ENCODE measurements at places on chromosomes 3 and 15. TPM values are rescaled to one million over a fixed set of nuclear protein-coding genes. Genes with fewer than 3 reads are reported as not detected.

The TRH gene
- 0.54 TPM for polyA plus RNA-seq

DNA sequence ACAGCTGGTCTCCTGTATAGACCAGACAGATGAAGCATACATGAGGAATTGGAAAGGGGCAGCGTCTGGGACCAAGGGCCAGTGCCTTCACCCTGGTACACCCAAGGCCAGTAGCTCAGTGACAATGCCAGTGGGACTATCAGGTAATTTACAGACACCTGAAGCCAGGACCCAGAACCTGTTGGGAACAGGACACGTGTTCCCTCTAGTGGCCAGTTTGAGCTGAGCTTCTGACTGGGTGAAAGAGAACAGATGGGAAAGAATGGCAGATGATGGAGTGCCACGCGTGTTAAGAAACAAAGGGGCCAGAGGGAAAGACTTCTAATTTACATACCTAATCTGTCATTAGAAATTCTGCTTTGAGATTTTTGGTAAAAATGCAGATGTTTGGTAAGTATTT lies 5.1 kb upstream of the SLC25A38 start:
- H3K4me1 ChIP-seq: no peaks in the 10 kb centered on the region
- H3K4me3 ChIP-seq: no peak overlapping the region

DNA sequence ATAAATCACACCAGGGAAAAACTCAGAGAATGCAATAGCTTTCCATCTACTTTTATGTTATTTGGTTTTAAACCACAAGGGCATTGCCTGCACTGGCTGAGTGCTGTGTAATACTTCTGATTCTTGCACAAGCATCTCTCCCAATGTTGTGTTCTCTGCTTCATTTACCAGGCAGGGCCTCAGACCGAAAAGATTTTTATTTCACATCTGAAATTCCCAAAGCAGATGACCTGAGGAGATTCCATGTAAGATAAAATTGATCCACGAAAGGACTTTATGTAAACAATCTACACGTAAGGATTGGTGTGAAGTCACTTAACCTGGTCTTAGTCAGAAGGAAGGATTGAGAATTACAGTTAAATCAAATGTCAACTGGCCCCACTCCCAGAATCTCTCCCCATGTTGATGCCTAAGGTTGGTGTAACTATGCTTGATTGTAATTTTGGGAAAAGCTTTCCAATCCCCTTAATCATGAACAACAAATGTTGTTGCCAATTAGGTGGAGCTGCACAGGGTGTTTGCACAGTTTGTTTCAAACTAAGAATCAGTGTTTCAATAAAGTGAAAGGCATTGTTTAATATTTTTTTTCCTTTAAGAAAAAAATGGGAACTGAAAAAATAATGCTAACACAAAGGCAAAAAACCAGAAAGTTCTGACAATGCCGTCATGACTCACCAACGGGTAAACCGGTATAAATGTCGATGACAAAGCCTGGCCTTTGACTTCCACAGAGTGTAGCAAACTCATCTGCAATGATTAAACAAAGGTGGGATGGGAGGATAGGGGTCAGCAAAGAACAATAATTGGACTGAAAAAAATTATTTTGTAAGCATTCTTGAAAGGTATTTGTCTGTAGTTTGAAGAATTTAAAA lies 128.6 kb downstream of the DUT start:
- no peaks in the 10 kb centered on the region for H3K36me3 ChIP-seq
- no peak overlapping the region for H3K4me3 ChIP-seq
- peak overlapping the region; percentile 3 for H3K27ac ChIP-seq
- H3K27me3 ChIP-seq: no peaks in the 10 kb centered on the region
- no peaks in the 10 kb centered on the region for H3K4me1 ChIP-seq

DNA sequence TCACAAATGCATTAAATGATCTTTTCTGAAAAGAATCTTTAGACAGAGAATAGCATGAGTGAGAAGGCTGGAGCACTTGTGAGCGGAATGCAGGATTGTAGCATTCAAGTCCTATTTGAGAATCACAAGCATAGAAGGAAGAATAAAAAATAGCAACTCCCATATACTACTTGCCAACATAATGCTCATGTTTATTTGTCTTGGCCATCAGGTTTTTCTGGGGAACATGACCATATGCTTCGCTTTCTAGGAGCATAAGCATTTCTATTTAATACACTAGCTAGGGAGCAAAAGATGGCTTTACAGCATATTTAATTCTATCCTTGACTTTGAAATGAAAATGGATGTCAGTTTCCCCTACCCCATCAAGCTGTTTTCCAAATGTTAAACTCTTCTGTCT lies 170.3 kb upstream of the MITF start:
- H3K4me1 ChIP-seq: no peaks in the 10 kb centered on the region
- H3K36me3 ChIP-seq: no peaks in the 10 kb centered on the region

DNA sequence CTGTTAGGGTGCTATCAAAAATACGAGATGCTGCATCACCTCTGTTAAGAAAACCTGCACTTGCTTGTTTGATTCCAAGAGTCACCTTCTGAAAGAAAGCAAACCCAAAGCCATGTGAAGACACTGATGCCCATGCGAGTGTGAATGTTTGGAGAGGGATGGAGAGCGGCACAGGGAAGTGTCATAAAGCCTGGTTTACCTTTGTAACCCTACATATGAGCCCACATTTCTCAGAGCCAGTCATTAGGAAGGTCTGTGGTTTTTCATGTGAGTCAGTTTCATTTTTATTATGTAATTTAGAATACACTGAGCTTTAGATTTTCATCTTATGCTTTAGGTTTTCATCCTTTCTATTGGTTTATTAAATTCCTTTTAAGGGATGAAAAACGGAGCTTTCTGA lies 896.8 kb downstream of the ROBO1 start:
- no peaks in the 10 kb centered on the region for H3K36me3 ChIP-seq
- H3K27ac ChIP-seq: no peak overlapping the region
- no peaks in the 10 kb centered on the region for H3K4me1 ChIP-seq
- DNase-seq: no peak

DNA sequence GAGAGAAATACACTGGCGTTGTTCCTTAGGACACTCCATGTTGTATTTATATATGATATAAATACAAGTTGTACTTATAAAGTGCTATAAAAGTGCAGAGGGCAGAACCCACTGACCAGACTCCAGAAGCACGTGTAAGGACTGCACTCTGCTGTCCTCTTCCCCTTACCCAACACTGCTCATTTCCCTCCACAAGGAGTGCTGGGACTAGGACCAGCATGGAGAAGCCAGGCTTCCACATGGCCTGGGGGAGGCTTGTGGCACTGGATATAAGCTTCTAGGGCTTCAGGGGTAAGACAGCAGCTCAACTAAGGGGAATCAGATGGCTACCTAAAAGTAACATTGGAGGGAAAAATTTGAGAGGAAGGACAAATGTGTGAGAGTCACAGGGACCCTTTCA lies 556.9 kb downstream of the IGSF11 start:
- H3K4me1 ChIP-seq: no peaks in the 10 kb centered on the region
- no peak overlapping the region for H3K4me3 ChIP-seq
- DNase-seq: no peak
- no peaks in the 10 kb centered on the region for H3K36me3 ChIP-seq
- H3K27me3 ChIP-seq: no peaks in the 10 kb centered on the region

The PRICKLE2 gene
- 6.3 TPM for polyA plus RNA-seq

The RNU6-1 gene
- not detected for polyA plus RNA-seq

- peak; percentile 73 for DNase-seq
- no peaks in the 10 kb centered on the region for H3K27me3 ChIP-seq
- no peaks in the 10 kb centered on the region for H3K36me3 ChIP-seq
- peaks cover 13% of the 10 kb centered on the region for H3K4me1 ChIP-seq
- H3K27ac ChIP-seq: peak overlapping the region; percentile 95
These were observed 582 bp upstream of the SLCO3A1 start for GRCh38 chr15:91852741-91853510.

DNA sequence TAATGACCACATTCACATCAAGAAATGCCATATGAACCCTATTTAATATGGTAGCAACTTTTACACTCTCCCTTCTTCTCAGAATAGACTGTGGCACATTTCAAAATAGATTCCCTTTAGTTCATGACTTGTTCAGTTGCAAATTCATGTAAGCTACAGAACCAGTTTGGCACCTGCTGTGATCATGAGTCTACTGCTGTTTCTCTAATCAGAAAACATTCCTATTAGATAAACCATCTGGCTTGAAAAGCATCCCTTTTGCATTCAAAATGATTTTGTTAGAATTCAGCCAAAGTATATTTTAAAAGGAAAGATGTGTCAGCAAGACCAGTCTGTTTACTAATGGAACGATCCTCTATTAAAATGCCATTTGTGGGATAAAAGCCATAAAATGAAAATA lies 304.4 kb downstream of the BCHE start:
- no peak for DNase-seq
- H3K27ac ChIP-seq: no peak overlapping the region
- no peaks in the 10 kb centered on the region for H3K36me3 ChIP-seq

DNA sequence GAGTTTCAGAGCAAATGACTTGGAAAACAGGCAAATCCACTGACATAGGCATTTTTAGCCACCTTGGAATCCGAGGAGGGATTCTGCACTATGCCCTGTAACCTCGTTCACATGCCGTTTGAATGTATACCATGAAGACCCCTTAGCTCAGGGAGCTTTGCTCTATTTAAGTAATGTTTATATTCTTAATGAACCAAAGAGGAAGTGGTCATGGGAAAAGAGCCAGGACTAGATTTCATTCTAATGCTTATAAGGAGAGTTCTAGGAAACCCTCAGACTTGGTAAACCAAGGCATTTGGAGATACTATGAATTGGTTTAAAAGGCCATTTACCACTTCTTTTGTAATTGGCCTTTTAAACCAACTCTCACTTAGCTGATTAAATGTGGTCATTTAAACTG lies 178.9 kb downstream of the IGF1R start:
- no peak overlapping the region for H3K27ac ChIP-seq
- peaks cover 5% of the 10 kb centered on the region for H3K4me1 ChIP-seq
- H3K4me3 ChIP-seq: no peak overlapping the region
- DNase-seq: no peak
- H3K36me3 ChIP-seq: no peaks in the 10 kb centered on the region
- H3K27me3 ChIP-seq: no peaks in the 10 kb centered on the region

The ALDH1L1 gene
- polyA plus RNA-seq: 8.3 TPM

DNA sequence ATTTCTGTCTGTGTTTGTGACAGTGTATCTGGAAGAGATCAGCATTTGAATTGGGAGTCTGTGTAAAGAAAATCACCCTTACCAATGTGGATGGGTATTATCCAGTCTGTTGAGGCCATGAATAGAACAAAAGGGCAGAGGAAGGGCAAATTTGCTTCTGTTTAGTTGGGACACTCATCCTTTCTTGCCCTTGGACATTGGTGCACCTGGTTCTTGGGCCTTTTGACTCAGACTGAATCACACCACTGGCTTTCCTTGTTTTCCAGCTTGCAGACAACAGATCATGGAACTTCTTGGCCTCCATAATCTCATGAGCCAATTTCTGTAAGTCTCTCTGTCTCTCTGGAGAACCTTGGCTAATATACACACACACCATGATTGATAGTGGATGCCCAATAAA lies 164.4 kb upstream of the SGO1 start:
- H3K27ac ChIP-seq: no peak overlapping the region
- DNase-seq: no peak
- no peaks in the 10 kb centered on the region for H3K36me3 ChIP-seq
- no peak overlapping the region for H3K4me3 ChIP-seq

Measured in ovary (tissue), 10 donors.